ENCODE measurements at places on chromosomes 5 and 9.
A peak's percentile ranks its signal among the peaks of the same experiment; 100 is the strongest.

DNA sequence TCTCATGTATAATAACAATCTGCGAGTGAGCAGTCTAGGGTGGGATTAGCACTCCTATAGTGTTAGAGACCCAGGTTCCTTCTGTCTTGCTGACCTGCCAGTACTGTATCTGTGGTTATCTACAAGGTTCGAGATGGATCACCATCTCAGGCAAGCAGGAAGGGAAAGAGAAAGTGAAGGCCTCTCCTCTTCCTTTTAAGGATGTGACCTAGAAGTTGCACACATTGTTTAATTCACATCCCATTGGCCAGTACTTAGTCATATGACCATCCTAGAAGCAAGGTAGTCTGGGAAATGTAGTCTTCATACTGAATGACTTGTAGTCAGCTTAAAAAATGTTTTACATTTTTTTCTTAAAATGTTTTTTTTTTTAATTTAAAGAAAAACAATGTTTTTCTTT lies 168.6 kb downstream of the CARTPT start:
- DNase-seq, result peak; percentile 81

DNA sequence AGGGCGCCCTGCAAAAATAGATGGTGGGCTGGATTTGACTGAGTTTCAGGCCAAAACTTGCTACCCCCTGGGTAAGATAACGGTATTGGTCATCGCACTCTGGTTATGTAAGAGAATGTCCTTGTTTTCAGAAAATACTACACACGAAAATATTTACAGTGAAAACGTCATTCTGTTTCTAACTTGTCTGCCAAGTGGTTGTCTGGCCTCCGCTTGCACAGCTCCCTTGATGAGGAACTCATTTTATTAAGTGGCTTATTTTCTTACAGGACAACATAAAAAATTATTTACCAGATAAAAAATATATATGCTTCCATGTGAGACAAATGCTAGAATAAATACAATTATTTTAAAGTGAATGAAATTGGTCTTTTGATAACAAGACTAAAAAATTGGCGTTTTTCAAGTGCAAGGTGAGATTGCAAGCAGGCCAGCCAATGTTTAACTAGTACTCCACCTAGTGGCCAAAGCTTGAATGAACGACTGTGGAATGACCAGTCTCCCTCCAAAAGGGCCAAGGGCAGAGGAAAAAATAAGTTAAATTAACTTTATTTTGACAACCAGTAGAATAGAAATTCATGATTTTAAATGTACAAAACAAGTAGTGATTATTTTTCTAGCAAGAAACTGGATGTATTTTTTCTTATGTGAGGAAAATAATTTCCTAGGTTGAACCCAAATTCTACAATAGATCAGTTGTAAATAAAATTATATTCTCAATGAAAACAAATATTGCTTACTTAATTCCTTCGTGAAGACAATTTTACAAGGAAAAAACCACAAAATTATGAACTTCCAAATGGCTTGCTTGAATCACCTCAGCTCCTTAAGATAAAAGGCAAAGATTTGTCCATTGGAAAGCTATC lies 93.2 kb downstream of the ZFAND5 start:
- peak; percentile 77 for DNase-seq

GRCh38 chr9:125839317-125839716 lies 92.1 kb downstream of the PBX3 start:
- DNase-seq, result no peak

- no peak for DNase-seq
Observed at GRCh38 chr9:84874022-84874421, 204.5 kb downstream of the NTRK2 start.

DNA sequence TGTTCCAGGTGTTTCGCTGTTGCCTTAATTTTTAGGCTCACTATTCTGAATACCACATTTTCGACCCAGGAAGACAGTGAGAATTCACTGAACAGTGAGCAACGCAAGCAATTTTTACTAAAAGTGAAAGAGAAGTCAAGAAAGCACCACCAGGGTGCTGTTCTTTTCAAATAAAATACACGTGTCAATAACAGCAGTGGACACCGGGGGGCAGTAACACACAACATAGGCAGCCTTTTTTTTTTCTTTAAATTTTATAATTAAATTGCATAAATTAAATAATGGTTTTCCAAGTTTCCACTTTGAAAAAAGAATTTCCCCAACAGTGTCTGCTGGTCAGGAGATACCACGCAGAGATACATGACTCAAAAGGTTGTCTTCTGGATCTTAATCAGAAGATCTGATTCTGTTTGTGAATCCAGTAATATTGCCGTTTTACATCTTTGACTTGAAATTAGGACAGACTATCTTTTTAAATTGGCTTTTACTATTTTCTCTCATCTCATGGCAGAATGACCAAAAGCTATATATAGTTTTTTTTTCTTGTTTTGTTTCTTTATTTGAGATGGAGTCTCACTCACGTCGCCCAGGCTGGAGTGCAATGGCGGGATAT lies 47.1 kb upstream of the SH3GL2 start:
- peak; percentile 56 for DNase-seq

- no peak for DNase-seq
Observed at GRCh38 chr9:3730511-3730922, 204.7 kb upstream of the RFX3 start.

- no peak for DNase-seq
Observed at GRCh38 chr5:4905674-4906520, 234.2 kb upstream of the ADAMTS16 start.

DNA sequence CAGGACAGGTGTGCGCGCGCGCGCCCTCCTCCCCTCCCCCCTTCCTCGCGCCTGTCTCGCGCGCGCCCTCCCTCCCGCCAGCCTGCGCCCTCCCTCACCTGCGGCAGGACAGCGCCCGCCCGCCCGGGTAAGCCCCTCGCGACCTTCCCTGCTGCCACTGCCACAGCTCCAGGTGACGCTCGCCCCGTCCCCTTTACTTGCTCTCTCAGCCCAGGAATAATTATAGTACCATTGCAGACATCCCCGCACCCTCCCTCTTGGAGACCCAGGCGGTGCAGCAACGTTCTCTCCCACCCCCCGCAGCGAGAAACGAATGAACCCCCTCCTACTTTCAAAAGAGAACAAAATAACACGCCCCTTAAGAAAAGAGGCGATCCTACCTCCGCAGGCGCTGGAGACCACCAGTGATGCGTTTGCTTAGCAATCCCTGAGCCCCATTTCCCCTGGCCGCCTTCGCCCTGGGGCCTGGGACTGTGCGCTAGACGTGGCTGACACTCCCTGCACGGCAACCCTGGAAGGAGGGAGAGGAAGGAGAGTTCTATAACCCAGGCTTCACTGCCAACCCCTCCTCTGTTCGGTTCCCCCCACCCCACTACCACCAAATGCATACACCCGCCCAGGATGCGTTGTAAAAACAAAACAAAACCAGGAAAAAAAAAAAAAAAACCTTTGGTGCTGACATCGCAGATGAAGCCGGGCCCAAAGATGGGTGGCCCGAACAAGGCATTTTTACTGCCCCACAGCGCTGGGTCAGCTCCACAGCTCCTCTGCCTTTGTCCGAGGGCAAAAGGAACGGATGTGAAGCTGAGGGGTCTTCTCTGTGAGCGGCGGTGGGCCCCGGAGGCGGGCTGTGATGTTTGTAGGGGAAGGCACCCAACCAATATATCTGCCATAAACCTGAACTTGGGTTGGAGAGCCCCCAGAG lies 5.6 kb upstream of the PURA start:
- peak; percentile 47 for DNase-seq

- no peak for DNase-seq
Observed at GRCh38 chr5:14331386-14331781, 188.2 kb downstream of the TRIO start.

DNA sequence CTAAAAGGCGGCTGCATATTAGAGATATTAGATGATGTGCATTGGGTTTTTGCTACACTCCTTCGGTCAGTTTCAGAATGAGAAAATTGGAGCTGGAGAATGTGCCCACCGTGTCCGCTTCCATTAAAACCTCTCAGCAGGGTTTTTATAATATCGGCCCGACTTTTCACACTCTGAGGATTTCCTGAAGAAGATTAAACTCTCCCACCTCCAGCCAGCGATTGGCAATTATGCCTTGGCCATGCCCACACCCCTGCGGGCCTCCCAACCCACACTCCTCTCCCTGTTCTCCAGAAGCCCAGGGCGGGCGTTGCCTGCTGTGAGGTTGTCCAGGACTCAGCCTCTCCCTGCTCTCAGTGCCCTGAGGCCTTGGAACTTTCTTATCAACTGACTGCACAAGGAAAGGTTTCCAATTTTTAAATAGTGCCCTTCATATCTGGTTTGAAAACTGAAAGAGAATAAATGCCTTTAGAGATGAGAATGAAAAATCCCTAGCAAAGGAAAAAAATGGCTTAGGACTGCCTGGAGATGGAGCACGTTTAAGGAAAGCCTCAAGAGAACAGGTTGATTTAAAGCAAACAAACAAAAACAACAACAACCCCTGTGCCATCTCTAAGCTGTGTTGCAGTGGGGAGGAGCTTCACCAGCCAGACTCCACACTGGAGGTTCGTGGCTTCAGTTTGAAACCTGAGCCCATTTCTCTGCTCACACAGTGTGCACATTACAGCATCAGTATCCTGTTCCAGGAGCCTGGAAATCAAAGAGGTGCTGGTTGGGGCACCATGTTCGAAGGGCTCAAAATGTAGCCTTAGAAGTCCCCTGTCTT lies 292.9 kb downstream of the NSG2 start:
- peak; percentile 30 for DNase-seq

GRCh38 chr5:60856066-60856465 lies 12.0 kb upstream of the ELOVL7 start:
- peak; percentile 60 for DNase-seq

GRCh38 chr5:125496393-125496792 lies 750.0 kb upstream of the ZNF608 start:
- DNase-seq, result no peak

GRCh38 chr5:141771031-141771430 lies 89.0 kb upstream of the ARAP3 start:
- DNase-seq, result no peak

DNA sequence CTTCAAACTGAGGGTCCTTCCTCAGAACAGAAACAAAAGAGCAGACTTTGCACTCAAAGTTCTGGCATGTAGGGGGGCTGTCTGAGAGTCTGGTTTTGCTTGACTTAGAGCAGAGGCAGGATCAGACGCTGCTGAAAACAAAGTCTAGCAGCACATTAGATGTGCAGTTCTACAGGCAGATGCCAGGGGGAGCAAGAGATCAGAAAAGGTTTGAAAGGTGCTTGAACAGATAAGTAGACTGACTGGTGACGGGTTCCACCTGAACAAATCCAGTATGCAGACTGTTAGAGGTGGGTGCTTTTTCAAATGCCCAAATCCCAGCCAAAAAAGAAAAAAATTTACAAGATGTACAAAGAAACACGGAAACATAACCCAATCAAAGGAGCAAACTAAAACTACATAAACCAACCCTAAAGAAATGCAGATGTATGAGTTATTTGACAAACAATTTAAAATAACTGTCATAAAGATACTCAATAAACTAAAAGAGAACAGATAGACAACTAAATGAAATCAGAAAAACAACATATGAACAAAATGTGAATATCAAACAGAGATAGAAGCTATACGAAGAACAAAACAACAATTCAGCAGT lies 194.7 kb upstream of the FREM1 start:
- DNase-seq, result peak; percentile 57

GRCh38 chr9:80538976-80539375 lies 967.2 kb downstream of the TLE4 start:
- DNase-seq, result no peak

DNA sequence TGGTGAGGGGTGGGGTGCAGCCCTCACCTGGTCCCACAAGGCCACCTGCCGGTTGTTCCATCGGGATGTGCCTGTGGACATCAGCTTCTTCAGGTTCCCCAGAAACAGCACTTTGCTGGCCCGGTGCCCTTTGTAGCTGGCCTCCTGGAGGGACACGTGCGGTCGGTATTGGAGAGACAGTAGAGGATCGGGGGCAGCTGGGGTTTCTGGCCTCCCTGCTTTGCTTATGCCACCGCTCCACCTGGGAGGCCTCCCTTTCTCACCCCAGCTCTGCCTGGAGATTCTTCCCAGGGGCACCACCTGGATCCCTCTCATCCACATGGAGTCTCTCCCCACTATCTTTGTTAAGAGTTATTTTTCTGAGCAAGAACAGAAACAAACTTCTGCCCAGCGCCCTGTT lies 13.1 kb upstream of the TRIM14 start:
- DNase-seq, result no peak

DNA sequence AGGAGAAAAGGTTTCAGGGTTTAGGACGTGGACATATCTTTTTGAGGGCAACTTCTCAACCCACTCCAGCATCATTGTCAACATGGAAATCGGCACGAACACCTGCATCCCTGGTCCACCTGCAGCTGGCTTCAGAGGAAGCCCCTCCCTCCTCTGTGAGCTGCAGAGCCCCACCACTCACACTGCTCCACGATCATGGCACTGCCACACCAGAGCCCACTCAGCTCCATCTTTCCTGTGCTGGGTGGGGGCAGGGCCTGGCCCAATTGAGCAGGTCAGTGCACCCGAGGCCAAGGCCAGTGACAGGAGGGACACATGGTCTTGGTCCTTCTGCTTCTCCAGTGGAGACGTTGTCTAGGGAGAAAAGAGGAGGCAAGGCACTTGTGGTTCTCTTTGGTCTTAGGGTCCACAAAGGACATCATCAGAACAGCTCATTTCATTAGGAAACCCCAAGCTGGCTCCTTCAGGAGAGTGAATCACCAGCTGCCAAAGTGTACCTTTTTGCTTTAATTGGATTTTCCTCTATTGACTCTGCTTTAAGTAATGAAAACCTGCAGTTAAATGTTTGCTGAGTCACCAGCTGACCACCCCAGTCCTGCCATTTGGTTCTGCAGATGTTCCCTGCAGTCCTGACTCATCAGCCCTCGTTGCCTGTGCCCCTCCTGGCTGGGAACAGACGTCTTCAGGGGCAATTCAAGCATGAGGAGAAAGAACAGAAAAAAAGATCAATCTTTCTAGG lies 56.2 kb downstream of the UBE2QL1 start:
- peak; percentile 22 for DNase-seq

GRCh38 chr9:126488881-126489404 lies 124.8 kb upstream of the LMX1B start:
- no peak for DNase-seq

- DNase-seq, result no peak
Observed at GRCh38 chr9:20664501-20664900, 19.6 kb upstream of the FOCAD start.

- DNase-seq, result peak; percentile 7
Observed at GRCh38 chr9:28503573-28503972, 930.3 kb upstream of the C9orf72 start.

GRCh38 chr9:93276973-93277372 lies 93.0 kb downstream of the WNK2 start:
- peak; percentile 8 for DNase-seq

GRCh38 chr5:133405275-133406034 lies 206.9 kb downstream of the FSTL4 start:
- no peak for DNase-seq

- no peak for DNase-seq
Observed at GRCh38 chr9:2725126-2725525, 7.8 kb downstream of the KCNV2 start.

DNA sequence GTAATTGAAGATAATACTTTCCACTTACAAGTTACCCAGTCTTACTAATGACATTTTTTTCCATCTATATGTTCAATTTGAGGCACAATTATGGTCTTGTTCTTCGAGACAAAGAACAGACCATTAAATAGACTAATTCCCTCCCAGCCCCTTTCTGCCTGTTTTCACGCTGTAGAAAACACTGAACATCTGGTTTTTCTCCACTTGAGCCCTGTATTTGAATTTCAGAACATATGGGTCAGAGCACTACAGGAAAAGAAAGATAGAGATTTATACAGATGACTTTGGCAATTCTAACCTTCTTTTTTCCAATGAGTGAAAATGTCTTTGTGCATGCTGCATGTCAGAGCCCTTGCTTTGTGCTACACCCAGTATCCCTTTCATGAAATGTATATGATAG lies 506.9 kb downstream of the LRRC70 start:
- no peak for DNase-seq
